HCT116 (cell line): ENCODE measurements at places on chromosomes 7 and 10. TPM values are rescaled to one million over a fixed set of nuclear protein-coding genes. Genes with fewer than 3 reads are reported as not detected.

Gene CTAGE8
- total RNA-seq: 6.1 TPM

Gene UPK3B
- total RNA-seq: 2.3 TPM

Gene EVX1
- total RNA-seq: 0.25 TPM

Gene MOGAT3
- not detected for total RNA-seq

Gene ANKRD30A
- not detected for total RNA-seq

GRCh38 chr7:110569486-110570205 is 521.3 kb upstream of the LRRN3 start:
- no peaks in the 10 kb centered on the region for H3K36me3 ChIP-seq
- no peak for DNase-seq
- H3K27me3 ChIP-seq: no peaks in the 10 kb centered on the region
- H3K4me3 ChIP-seq: no peak overlapping the region

DNA sequence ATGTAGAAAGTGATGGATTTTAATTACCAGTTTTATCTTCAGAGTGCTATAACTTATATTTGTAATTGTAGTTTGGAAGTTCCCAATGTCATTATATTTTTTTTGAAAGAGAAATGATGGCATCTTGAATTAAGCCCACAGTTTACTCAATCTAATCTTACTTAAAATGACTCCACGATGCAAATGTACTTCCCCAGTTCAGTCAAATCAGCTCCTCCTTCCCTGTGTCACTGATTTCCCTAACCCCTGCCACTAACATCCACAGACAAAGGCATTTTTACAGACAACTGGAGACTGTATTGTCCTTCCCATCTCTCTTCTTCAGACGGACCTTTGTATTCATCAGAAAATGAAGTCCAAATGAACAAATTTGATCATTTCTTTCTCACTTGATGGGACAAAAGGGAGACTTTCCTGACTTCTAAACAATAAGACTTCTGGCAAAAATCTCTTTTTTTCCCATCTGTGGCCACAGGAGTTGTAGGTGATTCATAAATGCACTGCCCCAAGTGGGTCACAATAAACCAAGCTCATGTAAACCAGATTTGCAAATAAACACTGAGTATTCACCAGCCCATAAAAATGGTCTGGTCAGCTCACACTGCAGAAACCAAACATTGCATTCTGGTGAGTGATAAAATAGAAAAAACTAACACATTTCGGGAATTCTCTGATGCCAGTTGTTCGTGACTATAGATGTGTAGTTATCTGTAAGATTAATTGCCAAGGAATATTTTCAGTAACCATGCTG is 162.9 kb downstream of the FANK1 start:
- no peak for DNase-seq
- peaks cover 68% of the 10 kb centered on the region for H3K27me3 ChIP-seq
- H3K27ac ChIP-seq: no peak overlapping the region
- H3K36me3 ChIP-seq: no peaks in the 10 kb centered on the region

DNA sequence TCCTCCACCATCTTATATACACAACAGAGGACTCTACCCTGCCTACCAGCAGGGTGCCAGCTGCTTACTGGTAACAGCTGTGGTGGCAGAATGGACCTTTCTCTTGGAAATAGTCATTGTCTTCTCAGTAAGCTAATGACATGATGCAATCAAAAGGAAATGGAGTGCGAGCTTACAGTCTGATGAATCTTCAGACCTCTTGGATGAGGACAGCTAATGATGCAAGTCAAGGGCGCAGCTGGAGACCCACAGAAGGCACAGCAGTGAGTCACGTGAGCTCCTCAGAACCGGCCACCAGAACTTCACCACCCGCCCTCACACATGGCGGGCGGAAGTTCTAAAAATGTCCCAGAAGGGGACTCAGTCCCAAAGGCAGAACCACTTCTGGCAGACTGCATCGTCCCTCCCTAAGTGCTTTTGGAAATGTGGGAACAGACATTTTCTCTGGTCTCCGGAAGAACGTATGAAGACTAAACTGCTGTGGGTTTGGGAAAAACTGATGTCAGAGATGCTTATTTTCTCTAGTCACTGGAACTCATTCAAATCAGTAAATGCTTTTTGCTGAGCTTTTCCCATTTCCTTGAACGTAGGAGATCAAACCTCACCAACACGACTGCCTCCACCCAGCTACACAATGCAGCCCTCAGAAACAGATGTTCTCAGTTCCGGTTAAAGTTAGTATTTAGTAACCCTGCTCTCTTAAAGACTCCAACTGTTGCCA is 96.4 kb downstream of the FAS start:
- no peak for DNase-seq
- no peak overlapping the region for H3K4me3 ChIP-seq
- H3K27ac ChIP-seq: no peak overlapping the region
- H3K36me3 ChIP-seq: no peaks in the 10 kb centered on the region

DNA sequence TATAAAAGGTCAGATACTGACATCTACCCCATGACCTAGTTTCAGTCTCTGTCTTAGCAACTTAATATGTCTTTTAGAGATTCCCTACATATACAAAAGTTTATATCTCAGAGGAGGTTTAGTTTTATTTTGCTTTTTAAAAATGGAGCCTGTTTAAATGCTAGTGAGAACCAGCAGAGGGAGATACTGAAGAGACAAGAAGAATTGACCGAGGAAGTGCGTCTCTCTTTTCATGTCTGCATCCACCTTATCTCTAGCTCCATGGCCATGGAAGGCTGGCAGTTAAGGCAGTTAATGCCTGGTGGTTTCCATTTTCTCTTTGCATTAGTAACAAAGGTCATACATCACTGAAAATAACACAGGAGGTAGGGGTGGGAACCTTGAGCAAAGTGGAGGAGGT is 10.7 kb downstream of the SUV39H2 start:
- no peak overlapping the region for H3K4me3 ChIP-seq
- H3K36me3 ChIP-seq: peaks cover 15% of the 10 kb centered on the region; the same call in 1 of the 2 replicates
- DNase-seq: no peak
- H3K4me1 ChIP-seq: no peaks in the 10 kb centered on the region
- no peak overlapping the region for H3K27ac ChIP-seq

DNA sequence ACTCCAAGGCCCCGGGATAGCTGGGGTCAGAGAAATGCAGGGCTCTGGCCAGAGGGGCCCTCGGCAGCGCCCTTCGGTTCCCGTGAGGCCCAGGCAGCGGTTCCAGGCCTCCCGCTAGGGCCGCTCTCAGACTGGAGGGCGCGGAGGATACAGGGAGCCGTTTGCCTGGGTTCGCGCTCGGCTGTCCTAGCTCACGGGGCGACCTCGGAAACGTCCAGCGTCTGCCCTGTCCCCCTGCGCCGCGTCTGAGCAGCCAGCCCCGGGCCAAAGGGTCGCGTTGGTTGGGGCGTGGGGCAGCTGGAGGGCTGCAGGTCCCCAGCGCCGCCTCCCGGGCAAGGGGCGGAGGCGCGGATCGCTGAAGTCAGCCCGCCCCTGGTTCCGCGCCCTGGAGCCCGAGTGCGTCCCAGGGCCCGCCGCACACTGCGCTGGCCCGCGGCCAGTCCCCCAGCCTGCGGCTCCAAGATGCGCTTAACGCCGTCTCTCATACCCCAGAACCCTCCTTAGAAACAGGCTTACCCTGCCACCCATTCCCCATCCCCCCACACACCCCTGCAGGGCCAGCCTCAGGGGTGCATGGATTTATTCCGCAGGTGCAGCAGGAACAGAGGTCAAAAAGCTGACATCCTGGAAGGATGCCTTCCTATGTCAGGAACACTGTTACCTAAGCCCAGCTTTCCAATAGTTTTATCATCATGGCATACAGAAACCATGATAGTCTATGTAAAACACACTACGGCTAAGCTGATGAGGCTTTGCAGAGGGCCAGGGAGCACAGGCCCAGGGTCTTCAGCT is 22.1 kb upstream of the OPN4 start:
- peaks cover 5% of the 10 kb centered on the region; the same call in 1 of the 2 replicates for H3K4me1 ChIP-seq
- no peak overlapping the region for H3K4me3 ChIP-seq
- no peaks in the 10 kb centered on the region for H3K36me3 ChIP-seq
- no peak overlapping the region for H3K27ac ChIP-seq

DNA sequence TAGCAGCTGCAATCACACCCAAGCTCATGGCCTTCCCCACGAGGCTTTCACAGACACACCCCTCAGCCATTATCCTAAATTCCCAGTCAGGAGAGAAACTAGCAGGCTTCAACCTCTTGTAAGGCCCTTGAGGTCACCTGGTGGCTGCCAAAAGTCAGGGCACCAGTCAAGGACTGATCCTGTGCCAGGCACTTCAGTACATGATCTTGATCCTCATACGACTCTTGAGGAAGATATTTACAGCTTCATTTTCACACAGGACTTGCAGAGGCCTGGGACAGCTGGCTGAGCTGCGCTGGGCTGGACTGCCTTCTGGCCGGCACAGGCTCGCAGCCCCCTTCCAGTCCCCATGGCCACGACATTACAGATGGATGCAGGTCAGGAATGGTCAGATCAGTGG is 8.8 kb downstream of the PDAP1 start:
- DNase-seq: no peak
- H3K27me3 ChIP-seq: no peaks in the 10 kb centered on the region
- peaks cover 62% of the 10 kb centered on the region for H3K36me3 ChIP-seq
- no peaks in the 10 kb centered on the region for H3K4me1 ChIP-seq
- no peak overlapping the region for H3K4me3 ChIP-seq

DNA sequence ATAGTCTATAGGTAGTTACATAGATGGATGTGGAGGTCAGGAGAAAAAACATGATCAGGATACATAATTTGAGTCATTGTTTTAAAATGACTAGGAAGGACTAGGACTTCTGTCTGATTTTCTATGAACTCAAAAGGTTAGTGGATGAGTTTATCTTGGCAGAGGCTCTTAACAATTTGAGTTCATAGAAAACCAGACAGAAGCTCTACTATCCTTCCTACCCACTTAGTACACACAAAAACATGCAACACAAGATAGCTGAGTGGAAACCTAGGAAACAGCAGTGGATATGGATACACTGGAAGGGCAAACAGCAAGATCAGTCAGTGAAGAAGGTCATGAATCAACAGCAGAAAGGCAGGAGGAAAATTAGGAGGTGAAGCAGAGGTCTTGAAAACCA is 84.6 kb downstream of the VPS50 start:
- no peak overlapping the region for H3K27ac ChIP-seq
- no peaks in the 10 kb centered on the region for H3K4me1 ChIP-seq
- no peaks in the 10 kb centered on the region for H3K27me3 ChIP-seq

GRCh38 chr10:23351926-23352519 is 7.4 kb upstream of the C10orf67 start:
- no peak overlapping the region for H3K27ac ChIP-seq
- H3K27me3 ChIP-seq: no peaks in the 10 kb centered on the region
- H3K4me3 ChIP-seq: no peak overlapping the region
- H3K36me3 ChIP-seq: no peaks in the 10 kb centered on the region
- DNase-seq: no peak

GRCh38 chr10:68348265-68348741 is 15.6 kb upstream of the PBLD start:
- no peak overlapping the region for H3K27ac ChIP-seq
- DNase-seq: peak; percentile 28
- no peaks in the 10 kb centered on the region for H3K4me1 ChIP-seq
- peaks cover 23% of the 10 kb centered on the region for H3K36me3 ChIP-seq
- no peak overlapping the region for H3K4me3 ChIP-seq

GRCh38 chr10:35848412-35848811 is 206.3 kb upstream of the FZD8 start:
- H3K36me3 ChIP-seq: no peaks in the 10 kb centered on the region
- no peaks in the 10 kb centered on the region for H3K4me1 ChIP-seq
- H3K27ac ChIP-seq: no peak overlapping the region
- DNase-seq: no peak
- H3K4me3 ChIP-seq: no peak overlapping the region
- no peaks in the 10 kb centered on the region for H3K27me3 ChIP-seq

DNA sequence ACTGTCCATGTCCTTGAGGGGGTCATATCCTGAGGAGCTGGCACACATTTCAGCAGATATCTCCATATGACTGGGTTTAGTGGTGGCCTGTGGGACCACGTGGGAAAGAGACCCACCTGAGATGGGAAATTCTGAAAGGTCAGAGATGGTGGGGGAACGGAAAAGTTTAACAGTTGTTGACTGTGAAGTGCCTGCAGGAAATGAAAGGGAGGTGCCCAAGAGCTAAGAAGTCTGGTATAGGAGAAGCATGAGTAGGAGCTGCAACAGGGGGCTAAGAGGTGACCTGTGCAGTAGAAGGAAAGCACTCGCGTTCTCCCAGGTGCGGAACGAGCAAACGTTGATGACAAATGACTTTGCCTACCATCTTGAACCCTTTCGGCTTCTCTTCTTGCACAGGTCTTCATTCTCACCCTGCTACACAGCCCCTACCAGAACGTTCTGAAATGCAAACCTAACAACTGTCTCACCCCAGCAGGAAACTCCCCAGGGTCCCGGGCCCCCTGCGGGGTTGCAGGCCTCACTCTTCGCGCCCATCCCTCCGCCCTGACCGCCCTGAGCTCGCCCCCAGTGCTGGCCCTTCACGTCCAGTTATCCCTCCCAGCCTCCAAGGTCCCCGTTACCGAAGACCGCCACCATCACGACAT is 9.8 kb upstream of the FXYD4 start:
- no peaks in the 10 kb centered on the region for H3K27me3 ChIP-seq
- H3K27ac ChIP-seq: peak overlapping the region; percentile 79
- no peaks in the 10 kb centered on the region for H3K36me3 ChIP-seq
- H3K4me1 ChIP-seq: peaks cover 7% of the 10 kb centered on the region

DNA sequence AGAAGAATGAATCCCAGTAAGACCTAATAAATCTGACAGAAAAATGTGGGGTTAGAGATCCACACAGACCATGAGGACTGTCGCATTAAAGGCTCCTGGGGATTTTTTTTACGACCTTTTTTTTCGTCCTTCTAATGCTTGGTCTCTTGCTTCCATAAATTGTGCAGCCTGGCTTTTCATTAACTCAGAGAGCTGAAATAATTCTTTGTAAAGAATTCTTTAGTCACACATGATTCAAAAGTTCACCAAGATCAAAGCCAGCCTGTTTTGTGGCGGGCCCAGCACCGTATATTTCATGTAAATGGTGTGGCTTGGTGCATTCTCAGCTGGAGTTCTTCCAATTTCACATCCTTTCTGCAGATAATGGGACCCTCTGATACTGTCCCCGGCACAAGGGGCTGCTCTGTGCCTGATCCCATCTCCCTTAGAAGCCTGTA is 206.6 kb upstream of the BMPER start:
- no peaks in the 10 kb centered on the region for H3K27me3 ChIP-seq
- no peaks in the 10 kb centered on the region for H3K36me3 ChIP-seq
- H3K4me3 ChIP-seq: no peak overlapping the region
- H3K27ac ChIP-seq: no peak overlapping the region
- DNase-seq: no peak
- H3K4me1 ChIP-seq: no peaks in the 10 kb centered on the region

- H3K4me1 ChIP-seq: peaks cover 10% of the 10 kb centered on the region; the same call in 1 of the 2 replicates
- no peak overlapping the region for H3K4me3 ChIP-seq
- peaks cover 24% of the 10 kb centered on the region; the same call in 1 of the 2 replicates for H3K27me3 ChIP-seq
These were observed 480.2 kb downstream of the KCNMA1 start for GRCh38 chr10:77157248-77158019.
